Activated CD4-positive, CD25-positive, alpha-beta regulatory T cell (primary cell): ENCODE measurements at places on chromosomes 7 and 10.

DNA sequence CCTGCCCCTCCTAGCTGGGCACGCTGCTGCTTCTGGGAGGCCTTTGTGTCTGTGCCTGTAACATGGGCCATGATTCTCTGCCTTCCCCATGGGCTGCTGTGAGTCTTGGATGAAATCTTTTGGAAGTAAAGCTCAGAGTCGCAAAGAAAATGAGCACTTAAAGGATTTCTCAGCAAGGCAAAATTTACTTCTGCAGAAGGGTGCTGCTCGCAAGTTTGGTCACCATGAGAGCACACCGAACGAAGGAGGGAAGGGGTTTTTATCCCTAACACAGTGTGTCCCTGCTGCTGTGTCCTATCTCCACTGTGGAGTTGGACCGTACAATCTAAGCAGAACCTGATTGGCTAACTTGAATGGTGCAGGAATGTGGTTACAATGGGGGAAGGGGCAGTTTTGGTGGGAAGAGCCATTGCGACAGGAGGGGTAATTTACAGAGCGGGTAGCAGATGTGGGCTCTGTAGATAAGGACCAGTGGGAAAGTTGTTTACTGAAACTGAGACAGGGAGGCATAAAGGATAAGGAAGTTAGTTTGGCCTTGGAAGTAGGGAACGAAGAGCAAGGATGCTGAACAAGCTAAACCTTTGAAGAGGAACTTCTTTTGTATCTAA lies 57.5 kb downstream of the FANK1 start:
- DNase-seq: no peak

DNA sequence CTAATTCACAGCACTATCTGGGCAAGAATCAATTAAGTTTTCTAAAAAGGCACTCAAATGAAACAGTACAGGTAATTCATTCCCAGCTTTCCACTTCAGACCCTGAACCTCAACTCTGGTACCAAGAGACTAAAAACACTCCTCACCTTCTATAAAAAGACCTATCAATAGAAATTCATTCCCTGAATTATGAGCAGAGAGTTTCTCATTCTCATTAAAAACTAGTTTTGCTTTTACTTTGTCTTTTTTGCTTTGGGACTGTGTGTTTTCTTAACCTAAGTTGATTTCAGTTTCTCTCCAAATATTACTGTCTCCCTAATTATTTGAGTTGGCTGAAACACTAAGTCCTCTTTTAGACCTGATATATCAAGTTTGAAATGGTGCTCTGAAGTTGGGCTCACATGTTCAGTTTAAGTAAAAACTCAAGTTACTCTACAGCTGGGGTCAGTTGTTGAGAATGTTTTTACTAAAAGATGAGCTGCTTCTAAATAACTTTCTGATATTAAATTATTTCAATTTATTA lies 189.5 kb downstream of the JAZF1 start:
- DNase-seq: no peak

DNA sequence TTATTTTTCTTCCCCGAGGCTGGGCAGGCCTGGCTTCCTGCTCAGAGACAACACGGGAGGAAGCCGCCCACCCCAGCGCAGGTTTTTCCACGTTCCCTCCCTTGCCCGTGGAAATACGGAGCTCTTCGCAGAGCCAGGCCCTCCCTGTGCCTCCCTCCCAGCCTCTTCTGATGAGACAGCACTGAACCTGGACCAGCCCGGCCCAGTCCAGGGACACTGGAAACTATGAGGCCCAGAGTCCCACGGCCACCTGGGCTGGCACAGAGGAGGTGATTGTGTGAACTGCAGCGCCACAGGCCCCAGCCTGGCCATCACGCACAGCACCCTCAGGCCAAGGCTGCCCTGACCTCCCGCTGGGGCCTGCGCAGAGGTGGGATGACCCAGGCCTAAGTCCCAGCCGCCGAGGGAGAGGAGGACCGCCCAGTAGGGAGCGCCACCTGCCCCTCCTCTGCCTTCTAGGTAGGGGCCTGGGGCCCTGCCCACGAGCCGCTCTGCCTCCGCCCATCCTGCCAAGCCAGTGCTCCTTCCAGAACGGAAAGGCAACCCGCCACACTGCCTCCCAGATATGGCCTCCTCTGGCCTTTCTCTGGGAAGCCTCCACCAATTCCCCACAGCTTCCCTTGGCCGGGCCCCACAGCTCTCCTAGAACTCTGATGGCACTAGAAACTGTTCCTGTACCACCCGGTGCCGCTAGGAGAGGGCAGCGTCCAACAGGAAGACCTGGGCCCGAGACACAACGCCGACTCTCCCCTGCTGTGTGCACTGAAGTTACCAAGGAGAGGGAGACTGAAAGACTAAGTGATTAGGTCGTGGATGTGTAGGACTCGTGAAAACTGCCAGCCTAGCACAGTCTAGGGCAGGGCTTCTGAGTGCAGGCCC lies 57.2 kb downstream of the PROSER2 start:
- DNase-seq: no peak

DNA sequence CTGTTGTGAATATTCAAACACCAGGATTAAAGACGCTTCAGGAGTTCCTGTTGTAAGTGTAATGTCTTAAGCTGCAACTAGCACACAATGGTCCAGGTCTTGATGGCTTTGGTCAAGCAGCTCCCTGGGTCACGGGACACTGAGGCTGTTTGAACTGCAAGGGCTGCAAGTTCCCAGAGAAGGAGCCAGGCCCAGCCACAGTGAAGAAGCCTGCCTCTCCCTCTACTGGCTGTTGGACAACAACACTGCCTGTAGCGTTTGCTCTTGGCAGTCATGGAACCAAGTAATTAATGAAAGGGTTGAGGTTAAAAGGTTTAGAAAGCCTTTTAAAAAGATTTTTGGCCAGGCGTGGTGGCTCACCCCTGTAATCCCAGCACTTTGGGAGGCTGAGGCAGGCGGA lies 31.9 kb upstream of the GUSB start:
- no peak for DNase-seq

- no peak for DNase-seq
Measured at GRCh38 chr10:129912166-129912917, 51.7 kb downstream of the EBF3 start.

GRCh38 chr7:90624225-90624911 lies 28.2 kb downstream of the CDK14 start:
- DNase-seq: no peak

DNA sequence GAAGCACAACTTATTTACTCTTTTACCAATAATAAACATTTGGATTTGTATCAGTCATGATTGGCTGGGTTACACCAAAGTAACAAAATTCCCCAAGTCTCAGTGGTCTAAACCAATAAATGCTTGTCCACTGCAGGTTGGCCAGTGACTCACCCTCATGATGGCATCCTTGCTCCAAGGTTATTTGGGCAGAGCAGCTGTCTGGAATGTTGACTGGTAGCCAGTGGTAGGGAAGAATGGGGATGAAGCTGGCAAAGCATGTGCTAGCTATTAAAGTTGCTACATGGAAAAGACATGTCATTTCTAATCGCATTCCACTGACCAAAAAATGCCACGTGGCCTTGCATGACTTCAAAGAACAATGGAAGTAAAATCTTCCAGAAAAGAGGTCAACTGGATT lies 1168.7 kb upstream of the CELF2 start:
- no peak for DNase-seq

DNA sequence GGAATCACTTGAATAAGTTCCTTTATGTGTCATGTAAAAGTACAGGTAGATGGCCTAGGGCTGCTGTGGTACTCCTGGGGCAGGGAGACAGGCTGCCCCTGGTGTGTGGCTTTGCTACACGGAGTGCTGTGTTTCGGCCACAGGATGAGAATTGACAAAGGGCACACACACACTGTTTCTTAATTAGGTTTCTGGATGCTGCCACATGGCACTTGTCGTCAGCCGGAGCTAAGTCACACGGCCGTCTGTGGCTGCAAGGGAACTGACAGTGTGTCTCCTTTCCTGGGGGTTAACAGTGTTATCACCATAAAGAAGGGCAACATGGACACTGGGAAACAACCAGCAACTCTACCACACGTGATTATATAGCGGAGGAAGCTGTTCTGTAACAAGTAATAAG lies 55.7 kb upstream of the CREB5 start:
- no peak for DNase-seq

DNA sequence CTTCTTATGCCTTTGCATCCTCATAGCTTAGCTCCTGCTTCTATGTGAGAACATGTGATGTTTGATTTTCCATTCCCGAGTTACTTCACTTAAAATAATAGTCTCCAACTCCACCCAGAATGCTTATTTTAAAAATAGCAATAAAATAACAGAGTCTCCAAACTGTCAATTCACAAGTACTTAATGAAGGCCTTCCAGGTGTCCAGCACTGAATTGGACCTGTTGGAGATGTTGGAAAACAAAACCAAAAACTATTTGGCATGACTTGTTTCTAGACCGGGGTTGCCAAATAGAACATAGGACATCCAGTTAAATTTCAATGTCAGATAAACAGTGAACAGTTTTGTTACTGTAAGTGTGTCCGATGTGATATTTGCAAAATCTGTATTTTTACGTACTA lies 208.1 kb upstream of the DKK1 start:
- no peak for DNase-seq

GRCh38 chr7:79009647-79010046 lies 443.8 kb downstream of the MAGI2 start:
- no peak for DNase-seq

DNA sequence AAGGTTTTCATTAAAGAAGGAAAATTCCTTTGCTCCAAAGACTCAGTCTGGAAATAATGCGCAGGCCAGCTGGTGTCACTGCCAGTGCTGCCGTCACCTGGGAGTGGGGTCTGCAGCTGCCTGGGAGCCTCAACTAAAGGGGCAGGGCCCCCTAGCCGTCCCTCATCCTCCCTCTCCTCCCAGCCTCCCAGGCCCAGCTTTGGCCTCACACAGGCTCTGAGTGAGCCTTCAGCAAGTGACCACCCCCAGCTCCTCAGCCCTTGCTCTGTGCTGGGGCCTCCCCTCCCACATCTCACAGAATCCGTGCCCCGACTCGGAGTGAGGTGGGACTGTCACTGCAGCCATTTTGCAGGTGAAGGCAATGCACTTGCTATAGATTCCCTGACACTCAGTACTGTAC lies 11.1 kb upstream of the RET start:
- DNase-seq: no peak

GRCh38 chr10:52313933-52314821 lies at the start of gene DKK1:
DKK1 (plus strand) TSS chr10:52314281; CDS start chr10:52314435, 154 bp downstream.
- DNase-seq: no peak

DNA sequence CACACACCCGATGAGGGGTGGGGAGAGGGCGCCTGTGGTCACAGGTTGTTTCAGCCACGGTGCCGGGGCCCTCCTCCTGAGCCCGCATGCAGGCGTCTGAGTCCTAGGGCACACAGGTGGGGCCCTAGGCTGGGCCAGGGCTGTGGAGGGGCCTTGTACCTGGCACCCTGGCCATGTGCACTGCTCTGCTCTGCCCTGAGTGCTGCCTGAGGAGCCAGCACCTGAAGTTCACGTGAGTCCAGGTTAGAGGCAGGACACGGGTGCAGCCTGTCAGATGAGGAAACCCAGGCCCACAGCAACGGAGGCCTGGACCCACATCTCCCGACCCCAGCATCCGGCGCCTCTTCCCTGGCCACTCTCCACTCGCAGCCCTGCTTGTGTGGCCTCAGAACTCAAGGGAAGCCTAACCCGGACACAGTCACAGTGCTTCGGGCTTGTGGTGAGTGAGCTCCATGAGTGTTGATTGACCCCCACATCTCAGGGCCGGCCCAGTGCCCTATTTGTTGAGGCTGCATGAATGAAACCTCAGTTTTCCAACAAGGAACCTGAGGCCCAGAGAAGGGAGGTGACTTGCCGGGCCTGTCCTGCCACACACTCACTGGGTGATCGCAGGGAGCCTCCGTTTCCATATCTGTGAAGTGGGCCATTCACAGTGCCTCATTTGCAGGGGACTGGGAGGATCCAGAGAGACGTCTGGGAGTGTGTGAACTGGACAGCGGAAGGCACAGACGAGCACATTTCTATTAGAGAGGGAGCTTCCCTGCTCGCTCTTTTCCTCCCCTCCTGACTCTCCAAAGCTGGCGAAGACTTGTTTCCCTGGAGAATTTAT lies 39.6 kb downstream of the PPIF start:
- no peak for DNase-seq

DNA sequence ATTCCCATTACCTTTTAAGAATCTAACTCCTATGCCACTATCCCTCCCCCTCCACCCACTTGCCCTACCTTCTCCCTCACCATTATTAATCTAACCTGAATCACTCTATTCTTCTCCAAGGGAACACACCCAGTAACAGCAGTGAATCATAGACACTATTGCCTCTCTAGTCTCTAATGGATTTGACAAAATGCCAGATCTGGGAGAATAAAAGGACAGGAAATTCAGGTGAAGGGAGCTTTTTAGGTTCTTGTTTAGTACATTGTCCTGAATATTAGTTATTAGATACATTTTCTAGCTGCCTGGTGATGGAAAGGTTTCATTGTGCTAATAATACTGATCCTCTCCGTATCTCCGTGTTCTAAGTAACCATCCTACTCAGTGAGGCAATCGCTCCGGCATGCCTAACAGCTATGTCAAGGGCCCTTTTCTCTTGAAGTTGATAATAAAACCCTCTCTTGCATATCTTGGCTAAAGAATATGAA lies 4.1 kb upstream of the SFR1 start:
- DNase-seq: no peak

- no peak for DNase-seq
Measured at GRCh38 chr7:142598297-142598696, 151.0 kb upstream of the PRSS1 start.

DNA sequence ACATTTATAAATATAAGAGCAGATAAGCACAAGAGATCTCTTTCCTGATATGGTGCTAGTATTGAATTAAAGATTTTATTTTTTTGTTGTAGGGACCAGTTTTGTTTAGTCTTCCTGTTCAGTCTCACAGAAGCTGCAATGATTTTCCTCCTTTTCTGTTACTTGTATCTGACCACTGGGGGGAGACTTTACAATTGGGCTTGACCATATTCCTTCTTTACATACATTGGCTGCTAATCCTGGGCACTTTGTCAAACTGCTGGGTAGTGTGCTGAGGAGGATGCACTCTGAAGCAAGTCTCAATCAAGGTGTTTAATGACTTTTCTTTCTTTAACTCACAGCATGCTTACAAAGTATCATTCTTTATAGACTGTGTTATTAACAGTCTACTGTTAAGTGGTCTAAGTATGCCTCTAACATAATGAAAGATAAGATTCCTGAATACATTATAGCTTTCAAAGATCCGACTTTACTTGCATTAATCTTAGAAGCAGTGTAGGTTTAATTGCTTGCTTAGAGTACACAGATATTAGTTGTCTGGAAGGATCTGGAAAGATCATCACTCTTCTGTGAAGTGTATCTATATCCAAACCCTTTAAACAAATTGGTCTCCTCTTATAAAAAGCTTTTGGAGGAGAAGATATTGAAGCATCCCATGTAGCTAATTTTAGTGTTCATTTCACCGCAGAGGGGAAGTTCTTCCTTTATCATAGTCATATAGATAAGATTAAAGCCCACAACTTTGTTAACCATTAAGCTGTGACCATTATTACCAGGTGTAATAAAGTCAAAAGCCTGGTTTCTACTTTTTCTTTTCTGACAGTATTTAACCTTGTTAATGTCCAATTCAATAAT lies 3.1 kb downstream of the PALS2 start:
- no peak for DNase-seq

GRCh38 chr10:89022734-89023133 lies 32.1 kb downstream of the FAS start:
- no peak for DNase-seq

DNA sequence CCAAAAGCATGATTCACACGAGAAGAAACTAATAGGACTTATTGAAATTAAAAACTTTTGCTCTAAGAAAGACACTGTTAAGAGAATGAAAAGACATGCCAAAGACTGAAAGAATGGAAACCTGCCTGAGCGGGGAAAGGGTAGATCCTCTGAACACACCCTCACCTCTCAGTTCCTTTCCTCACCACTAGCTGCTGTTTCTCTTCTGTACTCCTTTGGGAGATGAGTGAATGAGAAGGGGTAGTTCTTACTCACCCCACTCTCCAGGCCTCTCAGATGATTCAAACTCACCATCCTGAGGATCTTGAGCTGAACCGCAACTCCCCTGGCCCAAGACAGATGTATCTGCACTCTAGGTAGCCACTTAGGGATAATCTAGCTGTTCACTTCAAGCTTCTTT lies 41.9 kb downstream of the IQUB start:
- DNase-seq: no peak
